ENCODE measurements at places on chromosomes 1 and 21.
A peak's percentile ranks its signal among the peaks of the same experiment; 100 is the strongest.

- no peak for DNase-seq
These were observed 40.6 kb downstream of the MRPL39 start for GRCh38 chr21:25566645-25567044.

- DNase-seq = peak; percentile 29
These were observed 54.1 kb downstream of the MRPL37 start for GRCh38 chr1:54254055-54254454.

DNA sequence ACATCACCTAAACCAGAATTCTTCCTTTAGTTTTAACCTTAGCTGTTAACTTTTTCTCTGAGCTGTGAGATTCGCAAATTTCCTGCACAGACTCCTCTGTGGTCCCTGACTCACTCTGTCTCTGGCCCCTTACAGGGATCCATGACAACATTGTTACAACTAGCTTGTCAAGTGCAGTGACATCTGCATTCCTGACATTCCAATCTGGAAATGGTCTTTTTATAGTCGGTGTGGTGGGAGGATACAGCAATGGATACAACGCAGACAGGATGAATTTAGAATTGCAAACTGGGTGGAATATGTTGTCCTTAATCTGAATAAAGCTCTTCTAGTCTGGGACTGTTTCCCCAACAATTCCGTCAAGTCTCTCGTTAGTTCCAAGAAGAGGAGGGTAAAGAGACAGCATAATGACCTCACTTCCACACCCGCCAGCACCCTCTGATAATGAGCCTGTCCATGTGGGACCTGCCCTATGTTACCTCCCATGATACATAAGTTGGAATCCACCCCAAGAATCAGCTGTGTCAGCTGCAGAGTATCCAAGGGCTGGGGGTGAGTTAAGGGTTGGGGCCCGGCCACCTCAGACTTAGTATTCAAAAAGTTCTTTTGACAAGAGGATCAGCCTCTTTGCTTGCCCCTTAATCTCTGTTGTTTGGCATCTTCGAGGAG, 49.4 kb downstream of the ILDR2 start:
- peak; percentile 52 for DNase-seq

- no peak for DNase-seq
These were observed 286.1 kb downstream of the LRRIQ3 start for GRCh38 chr1:73911849-73912248.

- DNase-seq = no peak
These were observed 4.4 kb downstream of the SUCO start for GRCh38 chr1:172537366-172537765.

GRCh38 chr1:209411491-209411929, 172.0 kb upstream of the CAMK1G start:
- DNase-seq = no peak
